ENCODE measurements at places on chromosomes 6 and 20.

DNA sequence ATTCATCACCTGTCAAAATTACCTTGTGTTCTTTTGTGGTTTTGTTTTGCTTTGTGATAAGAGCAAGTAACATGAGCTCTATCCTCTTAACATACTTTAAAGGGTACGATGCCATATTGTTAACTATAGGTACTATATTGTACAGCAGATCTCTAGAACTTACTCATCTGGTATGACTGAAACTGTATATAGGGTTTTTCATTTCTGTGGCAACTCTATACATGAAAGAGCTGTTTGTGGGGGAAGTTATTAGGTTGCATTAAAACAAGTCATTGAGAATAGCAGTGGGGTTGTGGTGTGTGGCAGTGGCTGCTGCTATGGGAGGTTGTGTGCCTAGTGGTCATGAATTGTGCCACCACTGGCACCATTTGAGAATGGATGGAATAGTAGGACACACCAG is 268.4 kb downstream of the KCNQ5 start:
- DNase-seq, result no peak

- no peak for DNase-seq
Observed at GRCh38 chr6:106244521-106244920, 81.0 kb downstream of the ATG5 start.

DNA sequence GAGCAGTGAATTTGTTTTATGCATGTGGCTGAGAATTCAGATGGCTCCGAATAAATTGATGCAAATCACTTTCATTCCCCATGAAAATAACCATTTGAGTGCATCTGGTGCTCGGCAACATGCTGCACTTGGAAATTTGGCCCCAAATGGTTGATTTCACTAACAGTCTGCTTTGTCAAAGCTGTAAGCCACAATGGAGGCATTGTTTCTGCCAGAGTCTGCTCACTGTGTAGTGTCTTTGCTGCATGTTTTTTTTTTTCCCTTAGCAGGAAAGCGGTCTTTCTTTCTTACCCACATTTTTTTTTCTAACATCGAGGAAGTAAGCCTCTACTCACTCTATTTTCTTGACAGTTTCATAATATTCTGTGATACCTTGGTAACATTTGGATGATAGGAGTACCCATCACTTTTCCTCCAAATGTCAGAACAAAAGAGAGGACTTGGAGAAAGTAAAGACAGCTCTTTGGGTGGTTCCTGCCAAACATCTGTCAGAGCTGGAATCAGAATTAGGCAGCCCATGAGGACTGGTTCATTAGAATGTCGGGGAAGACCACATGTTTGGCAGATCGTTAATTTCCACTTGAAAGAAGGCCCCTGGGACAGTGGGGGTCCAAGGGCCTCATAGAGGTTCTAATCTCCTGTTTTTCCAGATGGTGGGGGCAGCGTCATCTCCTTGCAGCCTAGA is 149.5 kb downstream of the DOK5 start:
- no peak for DNase-seq

DNA sequence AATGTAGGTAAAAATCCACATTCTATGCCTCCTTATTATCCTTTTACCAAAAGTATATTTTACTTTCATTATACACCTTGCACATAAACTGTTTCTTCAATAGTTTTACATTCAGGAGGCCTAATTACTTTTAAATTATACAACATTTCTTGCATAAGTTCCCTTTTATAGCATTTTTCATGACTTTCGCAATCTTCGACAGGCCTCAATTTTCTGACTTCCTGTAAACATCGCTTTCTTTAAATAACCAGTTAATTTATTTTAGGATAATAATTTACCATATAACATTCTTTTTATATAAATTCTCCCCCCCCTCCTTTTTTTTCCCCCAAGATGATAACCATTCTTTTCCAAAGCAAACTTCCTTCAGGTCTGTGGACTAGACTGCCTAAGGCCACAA is 9.2 kb downstream of the SLC35A1 start:
- DNase-seq, result no peak

DNA sequence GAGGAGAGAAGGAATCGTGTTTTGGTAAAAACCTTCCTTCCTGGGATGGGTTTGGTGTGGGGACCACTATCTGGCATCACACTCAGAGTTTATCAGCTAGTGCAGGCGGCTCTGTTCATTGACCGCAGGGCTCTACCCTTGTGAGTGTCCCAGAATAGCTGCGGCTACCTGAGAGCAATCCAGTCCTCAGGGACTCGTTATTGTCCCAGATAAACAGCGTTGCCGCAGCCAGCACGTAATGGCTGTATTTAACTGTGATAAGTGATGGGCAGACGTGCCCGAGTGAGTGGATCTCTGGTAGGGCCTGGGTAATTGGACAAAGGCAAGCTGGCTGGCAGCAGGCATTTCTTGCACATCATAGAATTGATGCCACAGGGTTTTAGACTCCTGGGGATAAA is 163.3 kb downstream of the SOBP start:
- DNase-seq, result no peak

DNA sequence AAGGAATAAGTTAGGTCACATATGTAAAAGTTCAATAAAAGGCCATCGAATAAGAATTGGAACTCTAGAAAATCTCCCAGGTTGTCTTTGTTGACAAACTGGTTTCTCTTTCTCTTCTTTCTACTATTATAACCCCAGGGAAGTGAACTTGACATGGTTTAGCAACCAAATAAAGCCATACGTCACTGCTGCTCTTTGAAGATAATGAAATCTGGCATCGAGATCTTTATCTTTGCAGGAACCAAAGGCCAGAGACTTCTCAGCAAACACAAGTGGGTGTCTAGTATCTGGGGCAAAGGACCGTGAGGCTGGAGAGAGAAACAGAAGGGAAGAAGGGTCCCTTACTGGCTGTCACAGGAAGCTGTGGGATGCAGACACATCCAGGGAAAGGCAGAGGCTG is 286.7 kb upstream of the CDYL start:
- DNase-seq, result no peak

GRCh38 chr6:81856872-81857271 is 104.4 kb upstream of the TENT5A start:
- DNase-seq, result no peak

- no peak for DNase-seq
Observed at GRCh38 chr6:159064477-159064876, 19.7 kb upstream of the TAGAP start.

DNA sequence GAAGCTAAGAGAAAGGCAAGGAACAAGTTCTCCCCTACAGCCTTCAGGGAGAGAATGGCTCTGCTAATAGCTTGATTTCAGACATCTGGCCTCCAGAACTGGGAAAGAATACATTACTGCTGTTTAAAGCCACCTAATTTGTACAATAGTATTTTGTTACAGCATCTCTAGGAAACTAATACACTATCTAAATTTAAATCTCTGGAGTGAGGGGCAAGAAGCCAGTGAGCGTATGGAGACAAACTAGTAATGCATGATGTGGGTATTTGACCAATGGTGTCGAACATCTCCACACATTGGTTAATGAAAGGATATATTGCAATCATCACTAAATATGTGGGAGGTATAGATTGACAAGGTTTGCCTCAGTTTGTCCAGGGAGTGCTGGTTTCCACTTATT is 451.5 kb downstream of the EPM2A start:
- DNase-seq, result no peak

DNA sequence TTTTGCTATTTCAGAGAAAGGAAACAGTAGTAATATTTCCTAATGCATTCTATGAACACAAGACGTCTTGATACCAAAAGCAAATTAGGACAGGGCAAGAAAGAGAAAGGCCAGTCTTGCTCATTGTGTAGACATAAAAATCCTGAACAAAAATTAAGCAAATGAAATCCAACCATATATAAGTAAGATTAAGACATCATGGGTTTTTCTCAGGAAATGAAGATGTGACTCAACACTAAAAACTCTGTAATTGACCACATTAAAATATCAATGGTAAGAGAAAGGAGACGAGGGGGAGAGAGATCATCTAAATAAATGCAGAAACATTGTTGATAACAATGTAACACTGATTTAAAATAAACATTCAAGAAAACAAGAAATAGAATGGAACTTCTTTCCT is 205.4 kb downstream of the SOD2 start:
- DNase-seq, result no peak

DNA sequence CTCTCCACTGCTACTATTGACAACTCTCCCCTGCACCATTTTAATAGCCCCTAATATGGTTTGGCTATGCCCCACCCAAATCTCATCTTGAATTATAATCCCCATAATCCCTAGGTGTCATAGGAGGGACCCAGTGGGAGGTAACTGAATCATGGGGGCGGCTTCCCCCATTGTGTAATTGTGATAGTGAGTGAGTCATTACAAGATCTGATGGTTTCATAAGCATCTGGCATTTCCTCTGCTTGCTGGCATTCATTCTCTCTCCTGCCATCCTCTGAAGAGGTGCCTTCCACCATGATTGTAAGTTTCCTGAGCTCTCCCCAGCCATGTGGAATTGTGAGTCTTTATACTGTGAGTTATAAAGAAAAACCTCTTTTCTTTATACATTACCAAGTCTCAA is 74.1 kb upstream of the TCF21 start:
- DNase-seq, result no peak

- no peak for DNase-seq
Observed at GRCh38 chr6:146302994-146303393, 240.6 kb upstream of the RAB32 start.

- no peak for DNase-seq
Observed at GRCh38 chr20:25273541-25274358, 25.9 kb downstream of the PYGB start.

DNA sequence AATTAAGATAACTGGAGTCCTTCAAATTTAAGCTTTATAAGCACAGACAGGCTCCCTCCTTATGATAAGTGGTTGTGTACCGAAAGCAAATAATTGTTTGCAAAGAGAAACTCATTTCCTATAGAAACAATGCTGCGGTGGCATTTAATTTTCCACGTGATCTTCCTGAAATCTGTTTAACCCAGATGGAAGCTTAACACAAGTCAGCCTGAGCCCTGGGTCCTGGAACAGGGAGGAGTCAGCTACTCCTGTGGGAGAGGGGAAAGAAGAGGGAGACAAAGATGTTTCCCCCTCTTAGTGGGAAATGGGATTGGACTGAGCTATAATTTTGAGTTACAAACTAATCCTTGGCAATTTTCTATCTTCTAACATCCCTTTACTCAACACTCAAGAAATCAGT is 136.5 kb downstream of the ELOVL4 start:
- DNase-seq, result peak; percentile 62

DNA sequence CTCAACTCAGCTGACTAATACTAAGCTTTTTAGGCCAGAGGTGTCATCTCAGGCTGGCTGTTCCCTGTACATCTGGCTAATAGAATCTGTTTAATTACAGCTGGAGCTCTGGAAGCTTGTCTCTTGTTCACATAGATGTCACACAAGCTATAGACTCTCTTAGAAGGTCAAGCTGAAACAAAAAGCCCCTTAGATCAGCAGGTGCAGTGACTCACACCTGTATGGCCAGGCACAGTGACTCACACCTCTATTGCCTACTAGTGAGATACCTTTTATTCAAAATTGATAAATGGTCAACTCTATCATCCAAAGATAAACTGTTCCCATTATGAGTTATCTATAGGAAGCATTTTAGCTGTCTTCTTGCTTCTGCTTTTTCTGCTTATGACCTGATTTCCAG is 29.9 kb upstream of the MTHFD1L start:
- no peak for DNase-seq

DNA sequence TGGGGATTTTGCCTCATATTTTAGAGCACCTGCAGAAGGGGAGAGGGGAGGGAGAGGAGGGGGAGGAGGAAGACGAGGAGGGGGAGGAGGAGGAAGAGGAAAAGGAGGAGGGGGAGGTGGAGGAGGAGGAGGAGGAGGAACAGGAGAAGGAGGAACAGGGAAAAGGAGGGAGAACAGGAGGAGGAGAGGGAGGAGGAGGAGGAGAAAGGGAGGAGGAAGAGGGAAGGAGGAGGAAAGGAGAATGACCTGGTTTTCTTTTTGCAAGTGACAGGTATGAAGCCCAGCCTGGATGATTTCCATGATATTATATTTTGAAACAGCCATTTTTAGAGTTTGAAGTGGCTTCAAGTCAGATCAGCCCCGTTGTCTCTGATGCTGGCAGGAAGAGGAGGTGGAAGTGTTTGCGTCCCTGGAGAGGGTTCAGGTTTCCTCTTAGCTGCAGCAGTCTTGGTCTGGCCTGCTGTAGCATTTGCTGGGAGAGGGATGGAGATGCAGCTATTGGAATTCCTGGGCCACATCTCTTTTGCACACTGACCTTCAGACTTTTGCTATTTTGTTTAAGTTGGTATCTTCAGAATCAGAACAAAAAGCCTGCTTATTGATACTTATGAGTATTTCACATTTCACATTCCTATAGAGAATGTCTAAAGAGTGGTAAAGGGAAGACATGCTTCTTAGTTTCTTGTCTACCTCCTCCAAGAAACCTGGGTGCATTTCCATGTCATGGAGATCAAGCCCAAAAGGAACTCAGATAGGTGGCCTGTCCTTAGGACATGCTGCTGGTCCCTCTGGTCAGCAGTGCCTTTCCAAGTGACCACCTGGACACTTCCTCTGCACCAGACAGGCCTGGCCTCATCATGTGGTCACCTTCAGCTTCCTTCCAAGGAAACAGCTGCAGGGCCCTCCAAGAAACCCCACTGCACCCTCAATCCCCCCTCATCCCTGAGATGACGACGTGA is 54.3 kb upstream of the IYD start:
- DNase-seq, result no peak

DNA sequence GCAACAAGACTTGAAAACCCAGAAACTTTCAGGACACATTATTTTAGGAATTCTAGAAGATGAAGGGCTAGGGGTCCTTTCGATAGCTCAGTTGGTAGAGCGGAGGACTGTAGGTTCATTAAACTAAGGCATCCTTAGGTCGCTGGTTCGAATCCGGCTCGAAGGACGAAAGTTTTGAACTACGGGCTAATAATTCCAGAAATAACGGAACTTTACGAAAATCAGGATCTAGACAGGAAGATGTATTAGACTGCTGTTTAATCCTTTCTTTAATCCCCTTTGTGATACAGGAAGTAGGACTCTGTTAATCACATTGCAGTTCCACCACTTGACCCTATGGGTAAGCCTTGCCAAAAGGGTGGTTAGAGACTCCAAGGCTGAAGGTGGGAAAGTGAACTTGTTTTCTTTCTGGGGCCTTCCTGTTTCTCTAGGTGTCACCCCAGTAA is 21.2 kb upstream of the ABT1 start:
- no peak for DNase-seq

- DNase-seq, result no peak
Observed at GRCh38 chr6:158768436-158768835, 50.7 kb downstream of the EZR start.

DNA sequence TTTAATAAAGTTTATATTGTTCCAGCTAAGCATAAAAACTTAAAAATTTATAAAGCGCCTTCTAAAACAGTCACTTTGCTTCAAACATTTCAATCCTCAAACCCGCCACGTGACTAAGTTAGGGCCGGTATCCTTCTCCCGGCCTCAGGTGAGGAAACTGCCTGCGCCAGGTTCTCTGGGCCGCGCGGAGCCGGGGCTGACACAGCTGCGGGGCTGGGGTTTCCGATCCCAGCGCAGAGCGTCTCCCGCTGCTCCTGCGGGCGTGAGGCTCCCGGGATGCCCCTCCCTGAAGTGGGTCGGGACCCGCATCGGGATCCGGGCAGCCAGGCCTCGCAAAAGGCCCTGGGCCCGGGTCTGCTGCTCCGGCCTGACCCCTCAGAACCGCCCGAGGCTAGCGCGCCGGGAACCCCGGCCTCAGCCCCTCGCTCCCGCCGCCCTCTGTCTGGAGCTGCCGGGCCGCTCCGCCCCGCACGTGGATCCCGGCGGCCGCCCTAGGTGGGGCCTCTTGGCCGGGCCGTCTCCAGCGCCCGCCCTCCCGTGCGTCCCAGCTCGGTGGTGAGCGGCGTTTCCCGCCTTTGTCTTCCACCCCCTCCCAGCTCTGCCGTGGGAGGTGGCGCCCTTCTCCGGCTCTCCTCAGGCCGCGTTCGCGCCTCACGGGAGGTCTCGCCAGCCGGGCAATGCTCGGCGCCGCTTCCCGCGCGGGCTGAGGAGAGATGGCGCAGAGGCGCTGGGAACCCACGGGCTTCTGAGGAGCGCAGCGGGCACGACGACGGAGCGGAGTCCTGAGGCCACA is 267.9 kb downstream of the DLL1 start:
- DNase-seq, result no peak
